Activated CD4-positive, alpha-beta T cell treated with anti-CD3 and anti-CD28 coated beads for 36 hours (primary cell): ENCODE measurements at places on chromosomes 5 and 9.

GRCh38 chr9:87425202-87425601 lies 72.5 kb upstream of the DAPK1 start:
- DNase-seq: no peak

DNA sequence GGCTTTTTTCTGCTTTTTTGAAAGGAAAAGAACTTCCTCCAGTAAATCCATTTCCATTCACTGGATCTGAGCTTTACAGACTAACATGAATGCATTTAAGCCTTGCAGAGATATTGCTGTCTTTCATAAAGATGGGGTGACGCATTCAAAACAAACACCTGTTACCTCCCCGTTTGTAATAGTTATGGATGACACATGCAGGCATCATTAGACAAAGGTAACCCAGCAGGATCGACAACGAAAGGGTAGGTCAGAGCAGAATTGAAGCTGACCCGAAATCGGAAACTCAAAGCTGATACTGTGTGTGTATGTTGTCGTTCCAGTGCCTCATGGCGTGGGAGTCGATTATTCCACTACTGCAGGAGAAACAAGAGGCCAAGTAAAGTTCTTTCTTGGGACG lies 22.2 kb downstream of the SLC46A2 start:
- DNase-seq: no peak

DNA sequence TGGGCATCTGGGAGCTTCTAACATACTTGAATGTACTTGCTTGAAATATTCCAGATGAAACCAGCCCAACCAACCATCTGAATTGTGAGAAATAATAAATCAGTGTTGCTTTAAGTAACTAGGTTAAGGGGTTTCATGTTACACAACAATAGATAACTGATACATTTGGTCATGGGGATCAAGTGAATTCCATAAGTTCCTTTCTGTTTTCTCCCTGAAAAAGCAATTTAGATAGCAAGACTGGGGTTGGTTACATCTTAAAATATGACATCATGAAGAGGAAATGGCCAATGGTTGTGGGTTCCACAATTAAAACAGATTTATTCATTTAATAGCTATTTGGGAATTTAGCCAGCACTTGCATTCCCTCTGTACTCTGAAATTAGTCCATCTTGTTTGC lies 559.7 kb downstream of the TLR4 start:
- DNase-seq: no peak

GRCh38 chr9:110065532-110065931 lies 142.4 kb downstream of the C9orf152 start:
- no peak for DNase-seq

DNA sequence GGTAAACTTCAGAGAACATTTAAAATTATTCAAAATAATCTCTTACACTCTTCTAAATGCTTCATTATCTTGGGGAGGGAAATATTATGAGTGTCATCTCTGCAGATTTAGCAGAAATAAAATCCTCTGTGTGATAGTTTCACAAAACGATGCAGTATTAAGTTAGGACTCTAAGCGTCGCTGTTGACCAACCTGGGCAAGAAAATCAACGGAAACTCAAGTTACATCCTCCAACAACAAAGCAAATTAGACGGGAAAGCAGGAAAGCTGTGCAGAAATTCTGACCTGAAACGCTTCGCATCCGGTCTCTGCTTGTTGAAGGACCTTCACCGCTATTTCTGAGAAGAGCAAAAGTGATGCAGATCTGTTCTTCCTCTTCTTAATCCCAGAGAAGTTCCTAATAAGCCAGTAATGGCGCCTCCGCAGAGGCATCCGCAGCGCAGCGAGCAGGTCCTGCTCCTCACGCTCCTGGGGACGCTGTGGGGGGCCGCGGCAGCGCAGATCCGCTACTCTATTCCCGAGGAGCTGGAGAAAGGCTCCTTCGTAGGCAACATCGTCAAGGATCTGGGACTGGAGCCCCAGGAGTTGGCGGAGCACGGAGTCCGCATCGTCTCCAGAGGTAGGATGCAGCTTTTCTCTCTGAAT lies at the start of gene PCDHGA6:
PCDHGA6 (plus strand) TSS at position 219 of the 645 bp plus-strand sequence; CDS start at position 412, 193 bp downstream.
- no peak for DNase-seq

GRCh38 chr5:15821506-15821905 lies 321.5 kb downstream of the FBXL7 start:
- DNase-seq: no peak

DNA sequence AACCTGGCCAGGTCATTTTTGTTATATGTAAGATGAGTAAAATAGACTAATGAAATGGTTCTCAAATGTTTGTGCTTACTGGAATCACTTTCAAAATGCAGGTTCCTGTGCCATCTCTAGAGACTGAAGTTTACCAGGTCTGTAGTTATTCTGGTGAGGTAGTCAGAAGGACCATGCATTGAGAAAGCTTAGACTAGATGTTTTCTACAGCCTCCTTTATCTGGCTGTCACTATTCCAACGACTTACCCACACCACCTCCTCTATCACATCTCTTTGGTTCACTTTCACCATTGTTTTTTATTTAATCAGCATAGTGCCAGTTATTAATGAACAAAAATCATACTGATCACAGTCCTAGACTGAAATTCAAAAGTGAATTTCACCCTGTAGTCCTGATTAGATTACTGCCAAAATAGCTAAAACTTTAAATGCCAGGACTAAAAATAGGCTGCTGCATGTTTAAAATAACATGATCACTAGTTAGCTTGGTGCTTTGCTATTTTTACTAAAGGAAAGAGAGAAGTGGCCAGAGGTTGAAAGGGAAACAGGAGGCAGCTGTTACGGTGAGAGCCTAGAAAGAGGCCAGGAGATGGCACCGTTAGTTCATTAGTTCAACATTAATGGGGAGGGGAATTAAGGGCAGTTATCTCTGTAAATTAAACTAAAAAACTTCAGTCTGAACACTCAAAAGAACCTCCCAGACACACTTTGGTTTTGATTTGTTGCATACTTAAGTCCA lies 13.9 kb upstream of the FNIP1 start:
- no peak for DNase-seq

- DNase-seq: no peak
Observed at GRCh38 chr5:6365142-6365976, 13.0 kb downstream of the MED10 start.

DNA sequence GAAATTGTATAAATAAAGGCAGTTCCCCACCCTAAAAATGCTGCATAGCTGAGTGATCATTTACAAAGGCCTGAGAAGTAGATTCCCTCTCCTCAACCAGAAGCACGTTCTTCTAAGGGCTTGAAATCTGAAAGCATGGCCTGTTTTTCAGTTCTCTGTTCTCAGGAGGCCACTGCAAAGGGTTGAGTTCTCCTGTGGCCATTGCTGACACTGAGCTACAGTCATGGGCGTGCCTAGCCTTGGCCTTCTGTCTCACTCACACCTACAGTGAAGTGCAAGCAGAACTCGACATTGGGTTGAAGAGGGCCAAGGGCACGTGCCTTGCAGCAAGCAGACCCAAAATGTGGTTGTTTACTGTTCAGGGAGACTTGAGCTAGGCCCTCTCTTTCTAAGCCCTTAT lies 276.6 kb upstream of the VLDLR start:
- no peak for DNase-seq

- DNase-seq: no peak
Observed at GRCh38 chr5:121503111-121503840, 348.4 kb upstream of the FTMT start.

GRCh38 chr9:113857875-113858274 lies 18.2 kb upstream of the ZNF618 start:
- peak; percentile 54 for DNase-seq

DNA sequence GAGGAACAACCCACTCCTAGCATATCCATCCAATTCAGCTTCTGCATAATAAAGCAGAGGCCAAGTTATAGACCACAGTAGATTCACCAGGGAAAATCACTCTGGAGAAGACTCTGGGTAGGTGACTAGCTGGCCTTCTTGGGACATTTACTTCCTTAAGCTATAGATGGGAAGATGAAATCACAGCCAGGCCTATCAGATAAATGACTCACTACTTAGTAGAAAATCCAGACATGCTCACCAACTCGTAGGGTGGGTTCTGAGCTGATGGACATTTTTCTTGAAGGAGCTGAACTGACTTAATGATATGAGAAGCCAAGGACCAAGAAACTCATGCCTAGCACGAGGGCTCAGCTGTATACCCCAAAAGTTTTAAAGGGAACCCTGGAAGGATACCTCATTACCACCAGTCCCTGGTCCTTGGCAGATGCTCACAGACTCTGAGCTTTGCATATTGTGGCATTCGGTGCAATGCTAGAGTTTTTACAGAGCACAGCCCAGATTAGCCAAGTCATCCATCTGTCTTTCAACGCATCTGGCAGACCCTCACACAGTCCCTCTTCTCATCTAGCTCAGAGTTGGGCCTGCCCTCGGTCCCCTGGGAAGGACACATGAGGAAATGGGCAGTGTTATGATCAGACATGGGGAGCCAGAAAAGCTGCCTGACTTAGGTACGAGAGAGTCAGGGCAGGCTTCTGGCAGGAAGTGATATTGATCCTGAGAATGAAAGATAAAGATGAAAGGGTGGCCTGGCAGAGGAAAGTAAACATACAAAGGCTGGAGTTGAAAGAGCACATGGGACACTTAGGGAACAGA lies 15.0 kb downstream of the ACSL6 start:
- no peak for DNase-seq

GRCh38 chr5:131679911-131680310 lies 44.9 kb upstream of the RAPGEF6 start:
- DNase-seq: no peak

GRCh38 chr9:3857673-3858072 lies 331.9 kb upstream of the RFX3 start:
- DNase-seq: no peak
